ENCODE measurements at places on chromosomes 13 and 19.

DNA sequence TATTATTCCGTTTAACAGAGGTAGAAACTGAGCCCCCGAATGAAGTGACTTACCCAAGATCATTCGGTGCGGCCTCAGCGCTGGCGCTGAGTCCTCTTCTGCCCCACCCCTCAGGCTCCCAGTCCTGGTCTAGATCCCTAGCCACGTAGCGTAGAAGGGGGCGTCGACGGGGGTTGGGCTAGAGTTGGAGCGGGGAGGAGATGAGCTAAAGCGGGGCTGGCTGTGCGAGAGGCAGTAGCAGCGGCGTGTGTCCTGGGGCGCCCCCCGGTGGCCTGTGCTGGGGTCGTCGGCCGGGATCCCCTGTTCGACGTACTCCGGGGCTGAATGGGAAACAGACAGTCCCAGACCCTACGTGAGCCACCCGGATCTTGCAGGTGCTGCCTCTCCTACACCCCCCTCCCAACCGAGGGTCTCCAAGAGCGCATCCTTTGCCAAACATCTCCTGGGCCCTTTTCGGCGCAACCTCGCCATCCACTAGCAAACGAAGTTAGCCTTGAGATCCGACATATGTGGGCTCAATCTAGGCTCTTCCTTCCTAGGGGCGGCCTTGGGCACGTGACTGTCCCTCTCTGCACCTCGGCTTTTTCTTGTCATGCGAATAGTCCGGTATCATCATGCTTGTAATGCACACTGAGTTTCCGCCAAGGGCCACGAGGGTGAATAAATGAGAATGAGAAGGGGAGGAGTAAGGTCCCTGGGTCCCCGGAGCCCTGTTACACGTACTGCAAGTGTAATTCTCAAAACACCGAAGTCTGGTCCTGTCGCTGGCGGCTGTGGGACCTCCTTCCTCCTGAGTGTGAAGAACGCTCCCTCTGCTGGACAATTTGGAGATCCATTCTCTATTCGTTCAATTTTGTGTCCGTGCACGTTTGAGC lies 47.7 kb downstream of the CYP4F22 start:
- DNase-seq: peak; percentile 91

GRCh38 chr13:20230913-20231838 lies 943 bp downstream of the GJB6 start:
- DNase-seq: no peak

GRCh38 chr13:51682686-51683085 lies 98.4 kb downstream of the WDFY2 start:
- peak; percentile 47 for DNase-seq

- no peak for DNase-seq
Observed at GRCh38 chr13:107358866-107359265, 790.9 kb upstream of the ARGLU1 start.

DNA sequence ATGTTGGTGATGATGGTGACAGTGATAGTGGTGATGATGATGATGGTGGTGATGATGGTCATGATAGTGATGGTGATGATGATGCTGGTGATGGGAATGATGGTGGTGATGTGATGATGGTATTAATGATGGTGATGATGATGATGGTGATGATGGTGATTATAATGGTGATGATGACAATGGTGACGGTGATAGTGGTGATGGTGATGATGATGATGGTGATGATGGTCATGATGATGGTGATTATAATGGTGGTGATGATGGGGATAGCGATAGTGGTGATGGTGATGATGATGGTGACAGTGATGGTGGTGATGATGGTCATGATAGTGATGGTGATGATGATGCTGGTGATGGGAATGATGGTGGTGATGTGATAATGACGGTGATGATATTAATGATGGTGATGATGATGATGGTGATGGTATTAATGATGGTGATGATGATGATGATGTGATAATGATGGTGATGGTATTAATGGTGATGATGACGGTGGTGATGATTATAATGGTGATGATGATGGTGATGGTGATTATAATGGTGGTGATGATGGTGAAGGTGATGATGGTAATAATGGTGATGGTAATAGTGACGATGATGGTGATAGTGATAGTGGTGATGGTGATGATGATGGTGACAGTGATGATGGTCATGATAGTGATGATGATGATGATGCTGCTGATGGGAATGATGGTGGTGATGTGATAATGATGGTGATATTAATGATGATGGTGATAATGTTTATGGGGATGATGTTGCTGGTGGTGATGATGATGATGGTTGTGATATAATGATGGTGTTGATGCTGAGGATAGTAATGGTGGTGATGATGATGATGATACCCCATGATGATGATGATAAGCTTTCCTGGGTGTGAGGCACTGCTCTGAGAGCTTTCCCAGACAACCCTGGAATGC lies 7.7 kb downstream of the C13orf46 start:
- DNase-seq: no peak

Data from AG10803 (cell line).